Nucleus accumbens (tissue), 56 donors: ENCODE measurements at places on chromosomes 16 and 17.
A peak's percentile ranks its signal among the peaks of the same experiment; 100 is the strongest.

- DNase-seq = no peak
Observed at GRCh38 chr16:55438281-55438680, 40.7 kb upstream of the MMP2 start.

- peak; percentile 35 for DNase-seq
Observed at GRCh38 chr17:74212209-74212912, 1.0 kb upstream of the TTYH2 start.

- DNase-seq = no peak
Observed at GRCh38 chr17:64124609-64125008, 5.3 kb downstream of the ERN1 start.

GRCh38 chr17:48671697-48672171, 45.6 kb upstream of the HOXB9 start:
- DNase-seq = peak; percentile 66

GRCh38 chr16:81831722-81832126, 52.6 kb downstream of the PLCG2 start:
- DNase-seq = peak; percentile 0

DNA sequence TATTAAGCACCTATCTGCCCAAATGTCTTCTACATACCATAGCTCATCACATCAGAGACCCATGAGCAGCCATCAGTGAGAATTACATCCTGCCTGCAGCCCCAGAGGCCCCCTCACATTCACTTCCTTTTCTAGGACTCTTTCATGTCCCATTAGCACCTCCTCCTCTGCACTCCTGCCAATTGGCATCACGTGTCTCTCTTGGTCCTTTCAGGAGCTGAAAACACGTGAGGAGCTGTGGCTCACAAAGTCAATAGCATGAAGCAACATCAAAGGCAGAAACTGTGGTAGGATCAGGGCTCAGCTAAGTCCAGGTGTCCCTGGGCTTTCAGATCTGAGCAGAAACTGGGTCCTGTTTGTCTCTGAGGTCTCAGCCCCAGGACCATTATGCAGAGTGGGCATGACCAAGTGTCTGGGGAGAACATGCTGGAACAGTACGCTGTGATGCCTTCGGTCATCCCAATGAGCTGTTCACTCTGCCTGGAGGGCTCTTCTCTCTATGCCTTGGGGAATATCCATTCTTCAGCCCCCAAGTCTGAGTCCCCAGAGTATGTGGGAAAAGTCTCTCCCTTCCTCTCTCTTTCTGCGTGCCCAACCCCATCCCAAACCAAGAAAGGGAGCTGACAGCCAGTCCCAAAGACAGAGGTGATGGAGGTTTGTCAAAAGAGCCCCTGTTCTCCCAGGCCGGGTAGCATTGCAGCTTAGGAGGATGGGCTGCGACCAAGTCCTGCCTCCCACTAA, 457.0 kb upstream of the CDH5 start:
- DNase-seq = no peak

DNA sequence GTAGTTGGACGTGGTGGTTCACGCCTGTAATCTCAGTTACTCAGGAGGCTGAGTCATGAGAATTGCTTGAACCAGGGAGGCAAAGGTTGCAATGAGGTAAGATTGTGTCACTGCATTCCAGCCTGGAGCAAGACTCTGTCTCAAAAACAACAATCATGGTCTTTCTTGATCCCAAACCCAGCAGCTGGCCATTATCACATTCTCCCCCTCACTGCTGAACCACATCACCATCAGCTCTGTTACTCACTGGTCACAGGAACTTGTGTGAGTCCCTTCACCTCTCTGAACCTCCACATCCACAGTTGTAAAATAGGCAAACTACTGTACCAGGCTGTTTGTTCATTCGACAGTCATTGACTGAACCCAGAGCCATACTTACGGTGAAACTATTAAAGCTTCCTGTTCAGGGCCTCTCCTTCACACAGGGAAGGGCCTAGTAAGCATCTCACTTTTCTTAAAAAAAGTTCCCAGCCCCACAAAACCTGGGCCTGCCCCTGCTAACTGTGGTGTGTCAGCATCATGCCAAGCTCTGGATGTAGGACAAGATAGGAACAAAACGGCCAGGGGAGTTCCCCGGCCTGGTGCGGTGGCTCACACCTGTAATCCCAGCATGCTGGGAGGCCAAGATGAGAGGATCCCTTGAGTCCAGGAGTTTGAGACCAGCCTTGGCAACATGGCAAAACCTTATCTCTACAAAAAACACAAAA, 104.7 kb downstream of the COPRS start:
- DNase-seq = no peak

DNA sequence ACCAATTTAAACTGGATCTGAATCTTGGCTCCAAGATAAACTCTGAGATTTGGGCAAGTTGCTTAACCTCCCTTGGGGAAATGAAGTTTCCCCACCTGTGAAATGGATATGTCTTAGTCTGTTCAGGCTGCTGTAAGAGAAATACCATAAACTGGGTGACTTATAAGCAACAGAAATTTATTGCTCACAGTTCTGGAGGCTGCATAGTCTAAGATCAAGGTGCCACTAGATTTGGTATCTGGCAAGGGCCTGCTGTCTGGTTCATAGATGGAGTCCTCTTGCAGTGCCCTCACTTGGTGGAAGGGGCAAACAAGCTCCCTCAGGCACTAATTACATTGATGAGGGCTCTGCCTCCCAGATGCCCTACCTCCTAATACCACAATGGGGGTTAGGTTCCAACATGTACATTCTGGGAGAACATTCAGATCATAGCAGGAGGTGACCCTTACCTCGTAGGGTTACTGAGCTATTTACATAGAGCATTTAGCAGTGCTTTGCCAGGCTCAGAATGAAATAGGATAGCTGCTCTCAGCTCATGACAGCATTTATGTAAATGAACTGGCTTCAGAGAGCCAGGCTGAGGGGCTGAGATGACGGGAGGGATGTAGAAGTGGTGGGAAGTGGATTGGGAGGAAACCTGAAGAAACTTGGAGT, 83.9 kb downstream of the SPECC1 start:
- DNase-seq = no peak
